ENCODE measurements at places on chromosomes 4 and X.

GRCh38 chrX:40465735-40466551 lies 114.8 kb upstream of the ATP6AP2 start:
- peak; percentile 17 for DNase-seq

DNA sequence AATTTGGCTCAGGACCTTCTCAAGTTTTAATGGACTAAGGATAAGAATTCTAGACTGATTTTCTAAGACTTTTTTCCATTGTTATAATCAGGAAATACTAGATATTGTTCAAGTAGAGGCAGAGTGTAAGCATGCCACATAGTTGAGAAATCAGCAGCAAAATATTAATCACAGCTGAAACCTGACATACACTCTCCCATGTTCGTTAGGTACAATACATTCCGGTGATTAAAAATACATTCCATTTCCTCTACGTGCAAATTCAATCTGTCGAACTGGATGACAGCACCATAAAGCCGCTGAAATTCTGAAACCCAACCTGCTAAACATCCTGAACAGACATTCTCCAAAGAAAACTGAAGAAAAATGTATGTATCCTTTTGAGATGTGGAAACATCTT lies 587.6 kb upstream of the DIPK2B start:
- no peak for DNase-seq

DNA sequence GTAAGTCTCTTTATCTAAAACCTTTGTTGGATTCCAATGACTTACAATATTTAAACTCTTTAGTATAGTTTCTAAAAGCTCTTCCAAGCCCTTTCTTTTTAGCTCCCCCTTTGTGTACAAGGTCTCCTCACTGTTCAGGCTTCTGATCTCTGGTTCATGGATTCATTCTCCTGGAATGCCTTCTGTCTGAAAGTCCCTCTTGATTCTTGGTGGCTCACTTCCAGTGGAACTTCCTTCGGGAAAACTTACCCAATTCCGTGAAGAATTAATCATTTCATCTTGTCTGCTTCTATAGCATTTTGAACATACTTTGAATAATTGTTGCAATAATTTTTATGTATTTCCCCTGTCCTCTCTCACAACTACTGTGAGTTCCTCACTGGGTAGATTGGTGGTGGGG lies 3.6 kb downstream of the ARHGAP24 start:
- DNase-seq, result peak; percentile 51

DNA sequence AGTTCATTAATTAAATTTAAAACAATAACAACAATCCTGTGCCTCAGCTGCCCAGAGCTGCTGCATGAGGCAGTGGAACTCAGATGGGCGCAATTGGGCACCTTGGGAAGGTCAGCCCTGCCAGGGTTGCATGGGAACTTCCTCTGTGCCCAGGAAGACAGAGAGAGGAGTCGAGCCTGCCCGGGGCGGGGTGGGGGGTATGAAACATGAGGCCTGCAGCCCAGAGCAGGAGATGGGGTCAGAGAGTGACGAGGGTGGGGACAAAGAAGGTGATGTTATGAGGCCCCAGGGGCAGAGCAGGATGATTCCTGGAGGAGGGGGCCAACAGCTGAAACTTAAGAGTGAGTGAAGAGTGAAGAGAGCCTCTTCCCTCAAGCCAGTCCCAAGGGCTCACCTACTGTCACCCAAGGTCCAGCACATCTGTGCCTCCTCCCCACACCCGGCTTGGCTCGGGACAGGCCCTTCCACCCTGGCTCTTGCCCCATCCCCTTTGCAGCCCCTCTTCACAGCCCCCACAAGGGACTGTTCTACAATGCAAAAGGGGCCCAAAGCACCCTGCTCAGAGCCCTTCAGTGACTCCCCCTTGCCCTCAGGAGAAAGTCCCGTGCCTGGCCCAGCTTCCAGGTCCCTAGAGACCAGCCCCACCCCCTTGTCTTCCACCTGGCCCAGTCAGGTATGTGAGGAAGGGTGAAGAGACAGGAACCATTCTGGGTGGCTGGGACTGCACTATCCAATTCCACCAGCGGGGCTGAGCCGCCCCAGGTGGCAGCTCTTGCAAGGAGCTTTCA lies 31.4 kb downstream of the HMX1 start:
- DNase-seq, result no peak

DNA sequence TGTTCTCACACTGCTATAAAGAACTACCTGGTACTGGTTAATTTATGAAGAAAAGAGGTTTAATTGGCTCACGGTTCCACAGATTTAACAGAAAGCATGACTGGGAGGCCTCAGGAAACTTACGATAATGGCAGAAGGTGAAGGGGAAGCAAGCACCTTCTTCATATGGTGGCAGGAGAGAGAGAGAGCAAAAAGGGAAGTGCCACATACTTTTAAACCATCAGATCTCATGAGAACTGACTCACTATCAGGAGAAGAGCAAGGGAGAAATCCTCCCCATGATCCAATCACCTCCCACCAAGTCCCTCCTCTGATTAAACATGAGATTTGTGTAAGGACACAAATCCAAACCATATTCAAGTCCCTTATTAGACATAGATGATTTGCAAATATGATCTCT lies 12.3 kb upstream of the RAP2C start:
- no peak for DNase-seq

DNA sequence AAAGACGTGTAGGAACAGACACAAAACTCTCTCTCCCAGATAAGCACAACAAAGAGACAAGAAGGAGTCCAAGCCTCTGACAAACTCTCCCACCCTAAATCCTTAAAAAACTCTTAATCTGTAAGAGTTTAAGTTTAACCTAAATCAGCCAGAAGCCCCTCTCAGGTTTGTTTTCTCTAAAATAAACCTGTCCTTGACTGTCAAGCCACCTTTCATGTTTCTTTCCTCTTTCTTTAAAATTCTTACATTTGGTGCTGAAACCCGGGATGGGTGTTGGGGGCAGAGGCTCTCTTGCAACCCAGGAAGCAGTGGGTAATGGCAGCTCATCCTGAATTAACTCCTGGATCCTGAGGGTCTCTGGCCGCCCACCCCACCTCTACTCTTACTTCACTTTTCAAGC lies 107.8 kb upstream of the TENT5D start:
- DNase-seq, result no peak

GRCh38 chrX:28010875-28011274 lies 29.6 kb upstream of the DCAF8L1 start:
- DNase-seq, result no peak

DNA sequence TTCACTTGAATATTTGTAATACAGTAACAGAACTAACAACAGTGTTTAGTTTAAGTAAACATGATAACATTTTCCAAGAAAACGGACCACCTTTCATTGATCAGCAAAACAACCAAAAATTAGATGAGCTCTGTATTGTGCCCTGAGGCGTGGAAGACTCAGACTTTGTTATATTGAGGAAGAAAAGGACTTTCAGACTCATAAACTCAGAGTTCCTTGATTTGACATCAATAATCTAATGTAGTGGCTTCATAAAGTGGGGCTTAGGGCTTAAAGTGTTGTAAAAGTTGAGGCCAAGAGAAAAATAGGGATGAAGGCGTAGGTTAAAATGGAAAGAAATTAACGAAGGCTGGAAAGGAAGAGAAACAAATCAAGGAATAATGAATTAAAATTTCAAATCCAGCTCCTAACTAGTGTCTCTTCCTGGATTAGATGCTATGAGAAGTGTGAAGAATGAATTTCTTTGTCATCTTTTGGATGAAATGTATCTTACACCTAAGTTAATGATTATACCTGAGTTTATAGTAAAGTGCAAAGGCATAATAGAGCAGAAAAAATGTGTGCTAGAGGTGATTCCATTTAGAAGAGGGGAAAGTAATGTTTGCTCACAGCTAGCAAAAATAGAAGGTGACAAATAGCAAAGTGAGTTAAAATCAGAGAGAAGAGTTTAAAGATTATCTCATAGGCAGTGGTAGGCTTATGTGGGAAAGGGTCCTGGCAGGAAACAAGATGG lies 19.8 kb upstream of the GLRA2 start:
- DNase-seq, result no peak

GRCh38 chr4:151484396-151485102 lies 75.6 kb downstream of the FHIP1A start:
- DNase-seq, result peak; percentile 84

- no peak for DNase-seq
Measured at GRCh38 chr4:15233264-15233597, 194.6 kb upstream of the C1QTNF7 start.

GRCh38 chrX:19907794-19908193 lies 20.4 kb upstream of the SH3KBP1 start:
- DNase-seq, result no peak

DNA sequence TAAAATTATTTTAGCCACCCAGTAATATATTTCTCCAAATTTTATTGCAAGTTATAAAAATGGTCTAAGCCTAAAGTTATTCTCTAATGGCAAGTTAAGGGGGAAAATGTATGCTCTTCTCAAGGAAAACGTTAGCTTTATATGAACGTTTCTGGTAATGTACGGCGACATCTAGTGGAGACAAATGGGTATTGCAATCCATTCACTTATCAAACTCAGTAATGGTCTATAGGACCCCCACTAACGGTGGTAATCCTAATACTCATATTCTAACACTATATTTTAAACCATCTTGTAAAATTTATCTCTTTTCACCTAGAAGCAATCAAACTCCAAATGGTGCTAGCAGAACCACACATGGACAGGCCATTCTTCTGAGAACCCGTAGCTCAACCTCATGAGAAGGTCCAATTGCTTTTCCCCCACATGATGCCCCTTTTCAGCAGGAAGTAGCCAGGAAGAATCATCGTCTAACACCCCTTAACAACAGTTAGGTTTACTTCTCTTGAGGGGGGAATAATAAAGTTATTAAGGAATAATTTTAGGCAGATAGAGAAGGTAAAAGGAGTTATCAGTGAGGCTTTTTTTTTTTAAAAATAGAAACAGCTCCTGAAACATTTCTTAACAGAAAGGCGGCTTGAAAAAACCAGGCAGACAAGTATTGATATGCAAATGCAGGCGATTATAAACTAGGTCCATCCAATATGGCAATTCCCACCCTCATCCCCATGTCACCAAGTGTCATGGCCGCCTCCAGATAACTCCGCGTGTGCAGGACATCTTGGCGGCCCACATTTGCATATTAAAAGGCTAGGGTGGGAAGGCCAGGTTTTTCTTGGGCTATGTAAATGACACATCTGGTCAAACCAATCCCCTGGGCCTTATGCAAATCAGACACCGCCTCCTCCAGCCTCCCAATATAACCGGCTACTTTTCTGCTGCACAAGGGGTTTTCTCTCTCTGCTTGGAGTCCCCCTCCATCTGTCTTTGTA lies 35.0 kb downstream of the NUDT11 start:
- peak; percentile 49 for DNase-seq

DNA sequence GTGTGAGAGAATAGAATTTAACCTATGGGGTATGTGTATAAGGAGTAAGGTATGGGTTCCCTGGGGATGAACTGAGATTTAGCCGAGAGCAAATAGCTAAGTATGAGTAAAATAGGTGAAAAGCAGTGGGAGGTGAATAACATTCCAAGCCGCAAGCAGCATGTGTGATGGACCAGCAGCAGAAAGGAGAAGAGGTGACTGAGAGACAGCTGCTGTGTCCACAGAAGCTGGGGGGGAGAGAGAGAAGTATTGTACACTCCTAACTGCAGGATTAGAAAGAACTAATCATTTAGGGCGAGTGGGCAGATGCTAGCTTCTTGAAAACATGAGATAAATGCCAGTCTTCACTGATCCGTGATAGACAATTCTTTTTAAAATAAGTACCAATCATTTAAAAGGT lies 296.0 kb downstream of the KLHL4 start:
- no peak for DNase-seq

- no peak for DNase-seq
Measured at GRCh38 chr4:19329631-19330030, 922.1 kb upstream of the SLIT2 start.

DNA sequence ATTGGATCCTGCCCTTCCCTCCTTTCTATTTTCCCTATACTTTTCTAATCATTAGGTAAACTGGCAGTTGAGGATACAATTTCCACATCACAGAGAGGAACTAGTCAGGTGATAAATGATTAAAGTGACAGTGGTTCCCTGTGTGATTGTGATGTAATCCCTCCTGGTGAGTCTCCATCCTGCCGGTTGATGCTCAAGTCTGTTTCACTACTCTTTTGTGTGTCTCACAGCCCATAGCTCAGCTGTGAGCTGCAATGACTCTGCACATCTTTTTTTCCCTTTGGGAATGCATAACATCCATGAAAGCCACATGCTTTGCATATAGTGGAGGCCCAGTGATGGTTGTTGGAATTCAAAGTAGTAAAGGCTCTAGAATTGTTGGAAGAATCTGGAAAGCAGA lies 60.4 kb downstream of the CCNI start:
- no peak for DNase-seq

DNA sequence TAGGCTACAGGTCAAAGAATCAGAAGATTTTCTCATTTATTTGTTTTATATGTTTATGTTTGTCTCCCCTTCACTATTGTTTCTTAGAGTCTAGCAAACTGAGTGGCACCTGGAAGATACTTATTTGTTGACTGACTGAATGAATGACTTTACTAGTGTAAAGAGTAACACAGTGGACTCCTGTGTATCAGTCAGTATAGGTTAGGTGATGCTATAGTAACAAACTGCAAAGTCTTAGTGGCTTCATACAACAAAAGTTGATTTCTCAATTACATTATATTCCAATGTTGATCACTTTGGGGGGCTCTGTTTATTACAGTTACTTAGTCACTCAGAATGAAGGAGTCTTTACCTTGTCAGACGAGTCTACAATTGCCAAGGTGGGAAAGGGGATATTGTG lies 76.6 kb downstream of the DCK start:
- no peak for DNase-seq

GRCh38 chr4:113645771-113646441 lies 115.6 kb downstream of the CAMK2D start:
- peak; percentile 70 for DNase-seq

DNA sequence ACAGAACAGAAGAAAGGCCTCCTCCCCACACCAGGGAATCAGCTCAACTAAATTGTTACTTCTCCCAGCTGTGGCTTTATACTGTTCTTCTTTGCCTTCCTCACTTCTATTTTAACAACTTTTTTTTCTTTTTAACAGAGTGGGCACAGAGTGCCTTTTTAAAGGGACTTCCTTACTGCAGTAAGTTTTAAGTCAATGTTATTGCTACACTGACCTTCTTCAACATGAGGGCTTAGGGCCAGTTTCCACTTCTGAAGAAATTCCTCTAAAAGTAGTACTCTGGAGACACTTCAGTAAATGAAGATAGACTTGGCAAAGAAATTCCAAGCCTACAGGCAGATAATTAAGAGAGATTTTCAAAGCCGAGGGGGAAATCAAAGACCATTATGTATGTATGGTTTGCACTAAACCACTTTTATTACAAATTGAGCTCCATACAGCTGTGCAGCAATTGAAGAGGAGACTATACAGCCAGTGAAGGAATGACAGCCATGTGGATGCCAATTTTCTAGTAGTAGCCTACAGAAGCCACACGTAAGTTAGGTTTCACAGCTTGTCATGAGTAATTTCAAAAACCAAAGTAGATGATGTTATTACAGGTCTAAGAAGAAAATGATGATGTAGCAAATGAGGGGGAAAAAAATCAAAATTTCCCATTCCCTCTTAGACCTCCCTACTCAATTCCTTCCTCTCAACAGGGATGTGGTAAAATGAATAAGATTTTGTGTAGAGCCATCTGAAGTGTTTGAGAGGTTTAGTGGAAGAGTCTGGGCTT lies 36.9 kb upstream of the RASGEF1B start:
- no peak for DNase-seq

GRCh38 chrX:153601511-153602110 lies 2.7 kb upstream of the CCNQ start:
- no peak for DNase-seq

GRCh38 chr4:5452156-5452555 lies 256.2 kb downstream of the EVC2 start:
- DNase-seq, result no peak
